ENCODE measurements at places on chromosomes 5 and 9. TPM values are rescaled to one million over a fixed set of nuclear protein-coding genes. Genes with fewer than 3 reads are reported as not detected.

- no peak for DNase-seq
Measured at GRCh38 chr9:133258061-133259015, 16.7 kb downstream of the ABO start.

GRCh38 chr9:125601961-125602360, 105.0 kb downstream of the MAPKAP1 start:
- DNase-seq, result no peak

DNA sequence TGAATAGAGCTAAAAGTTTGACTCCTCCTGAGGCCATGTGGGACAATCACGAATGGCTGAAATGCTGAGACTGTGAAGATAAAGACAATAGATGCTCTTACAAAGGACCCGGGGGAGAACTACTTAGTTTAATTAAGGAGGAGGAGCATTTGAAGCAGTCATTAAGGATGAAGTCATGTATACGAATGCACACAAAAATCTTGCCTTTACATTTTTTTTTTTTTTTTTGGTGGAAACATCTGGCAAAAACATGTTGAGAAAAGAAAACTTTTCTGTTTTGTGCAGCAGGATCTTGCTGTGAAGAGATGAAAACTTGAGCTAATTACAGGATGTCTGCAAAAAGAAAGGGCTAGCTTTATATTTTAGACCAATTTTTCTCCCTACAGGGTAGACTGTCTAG, 42.3 kb upstream of the NR3C1 start:
- DNase-seq, result no peak

DNA sequence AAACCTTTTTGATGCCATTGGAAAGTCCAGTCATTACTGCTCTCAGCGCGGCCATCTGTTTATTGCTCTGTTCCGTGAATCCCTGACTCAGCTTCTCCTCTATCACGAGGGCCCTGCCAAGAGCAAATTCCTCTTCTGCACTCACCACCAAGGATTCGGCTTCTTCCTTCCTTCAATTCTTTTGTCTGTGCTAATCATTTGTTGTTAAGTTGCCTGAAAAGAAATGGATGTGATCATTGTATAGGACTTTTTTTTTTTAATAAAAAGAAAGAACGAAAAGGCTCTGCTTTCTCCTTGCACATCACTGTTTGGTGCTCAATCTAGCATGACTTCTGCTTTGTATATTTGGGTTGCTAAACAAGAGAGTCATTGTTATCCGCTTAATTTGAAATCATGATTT, 128.7 kb upstream of the PIK3R1 start:
- peak; percentile 28 for DNase-seq

The ABCA2 gene
- total RNA-seq, result 13.4 TPM
